ENCODE measurements at places on chromosomes 1 and 21.

- DNase-seq: no peak
Observed at GRCh38 chr1:21539933-21540332, 30.7 kb downstream of the ALPL start.

- DNase-seq: no peak
Observed at GRCh38 chr21:26055010-26055409, 115.6 kb downstream of the APP start.

DNA sequence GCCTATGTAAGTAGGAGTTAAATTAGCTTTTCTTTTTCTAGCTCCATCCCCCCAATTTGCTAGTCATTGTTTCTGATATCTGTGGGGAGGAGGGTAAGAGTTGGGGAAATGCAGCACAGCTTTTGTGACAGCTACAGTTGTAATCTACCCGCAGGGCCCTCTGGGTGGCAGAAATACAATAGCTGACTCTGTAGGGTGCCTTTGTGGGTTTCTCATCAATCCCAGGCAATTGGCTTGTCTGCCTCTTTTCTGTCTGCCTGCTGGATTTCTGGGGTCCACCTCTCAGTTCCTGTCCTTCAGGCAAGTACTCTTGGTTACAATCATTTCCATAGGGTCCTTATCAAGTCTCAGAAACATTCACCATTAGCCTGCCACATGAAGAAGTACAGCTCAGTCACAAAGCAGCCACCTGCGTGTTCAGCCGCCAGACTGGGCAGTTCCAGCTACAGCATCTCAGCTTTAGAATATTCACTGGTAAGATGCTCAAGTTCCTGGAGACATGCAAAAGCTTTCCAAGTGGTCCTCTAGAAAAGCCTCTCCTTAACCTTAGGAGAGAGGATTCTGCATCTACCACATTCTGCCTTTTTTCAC lies 19.2 kb upstream of the SLC44A5 start:
- no peak for DNase-seq

- DNase-seq: no peak
Observed at GRCh38 chr1:27622828-27623227, 12.2 kb downstream of the FGR start.

DNA sequence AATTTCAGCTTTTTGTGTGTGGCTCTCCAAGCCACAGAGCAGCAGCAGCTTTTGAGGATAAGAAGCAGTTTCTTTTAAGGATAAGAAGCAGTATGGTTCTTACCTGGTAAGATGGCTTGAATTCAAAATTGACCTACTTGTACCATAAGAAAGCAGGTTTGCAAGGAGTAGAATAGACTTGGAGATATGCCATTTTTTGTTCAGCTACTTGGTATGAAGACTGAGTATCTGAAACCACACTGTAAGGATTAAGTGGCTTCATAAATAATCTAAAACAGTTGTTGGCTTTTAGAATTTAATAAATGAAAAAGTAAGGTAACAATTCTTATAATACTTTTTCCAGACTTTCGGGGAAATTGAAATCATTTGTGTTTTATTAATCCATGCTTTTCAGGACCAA lies 74.2 kb downstream of the ATF6 start:
- DNase-seq: no peak

GRCh38 chr1:40795811-40796586 lies 12.4 kb downstream of the KCNQ4 start:
- DNase-seq: no peak

- DNase-seq: no peak
Observed at GRCh38 chr1:225981714-225982113, 17.4 kb downstream of the SDE2 start.

Data from non-pigmented ciliary epithelial cell (primary cell).